ENCODE measurements at places on chromosomes 7 and 10. TPM values are rescaled to one million over a fixed set of nuclear protein-coding genes. Genes with fewer than 3 reads are reported as not detected.

The SFTPD gene
- under 0.01 TPM for total RNA-seq

The CALN1 gene
- under 0.01 TPM for total RNA-seq

The CALHM1 gene
- not detected for total RNA-seq

The TAC1 gene
- 2.9 TPM for total RNA-seq

The ANXA7 gene
- total RNA-seq: 109 TPM

The ZFYVE27 gene
- total RNA-seq: 19.6 TPM

The ZP3 gene
- total RNA-seq: 43.9 TPM

The FFAR4 gene
- not detected for total RNA-seq

The NKX1-2 gene
- total RNA-seq: 2.2 TPM

The CYP2C8 gene
- total RNA-seq: not detected

The GIMAP5 gene
- total RNA-seq: 0.64 TPM

The LIPM gene
- not detected for total RNA-seq
